ENCODE measurements at places on chromosomes 5 and 9. TPM values are rescaled to one million over a fixed set of nuclear protein-coding genes. Genes with fewer than 3 reads are reported as not detected.

DNA sequence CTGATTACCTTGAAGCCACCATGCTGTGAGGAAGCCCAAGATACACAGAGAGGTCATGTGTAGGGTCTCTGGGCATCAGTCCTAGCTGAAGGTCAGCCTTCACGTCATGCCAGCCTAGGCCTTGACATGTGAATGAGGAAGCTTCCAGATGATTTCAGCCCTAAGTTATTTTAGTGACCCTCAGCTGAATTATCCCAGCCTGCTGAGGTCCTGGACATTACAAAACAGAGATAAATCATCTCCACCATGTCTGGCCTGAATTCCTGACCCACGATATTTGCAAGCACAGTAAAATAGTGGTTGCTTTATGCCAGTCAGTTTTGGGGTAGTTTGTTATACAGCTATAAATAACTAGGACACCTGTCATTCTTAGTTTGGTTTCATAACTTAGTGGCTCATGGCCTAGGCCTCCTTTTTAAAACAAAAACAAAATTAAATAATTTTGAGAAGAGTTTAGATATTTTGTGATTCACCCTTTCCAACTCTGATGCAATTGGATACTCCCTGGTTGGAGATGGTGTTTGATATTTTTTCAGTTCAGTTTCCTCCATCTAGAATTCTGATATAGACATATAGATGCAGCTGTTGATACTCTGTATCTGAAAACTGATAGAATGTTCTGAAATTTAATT is 571.3 kb upstream of the CLINT1 start:
- DNase-seq = no peak

- no peak for DNase-seq
These were observed 404.0 kb upstream of the IRX1 start for GRCh38 chr5:3191585-3191984.

- no peak for DNase-seq
These were observed 171.2 kb downstream of the CWC27 start for GRCh38 chr5:64939772-64940510.

GRCh38 chr5:131394128-131394527 is 130.3 kb downstream of the CDC42SE2 start:
- peak; percentile 32 for DNase-seq

DNA sequence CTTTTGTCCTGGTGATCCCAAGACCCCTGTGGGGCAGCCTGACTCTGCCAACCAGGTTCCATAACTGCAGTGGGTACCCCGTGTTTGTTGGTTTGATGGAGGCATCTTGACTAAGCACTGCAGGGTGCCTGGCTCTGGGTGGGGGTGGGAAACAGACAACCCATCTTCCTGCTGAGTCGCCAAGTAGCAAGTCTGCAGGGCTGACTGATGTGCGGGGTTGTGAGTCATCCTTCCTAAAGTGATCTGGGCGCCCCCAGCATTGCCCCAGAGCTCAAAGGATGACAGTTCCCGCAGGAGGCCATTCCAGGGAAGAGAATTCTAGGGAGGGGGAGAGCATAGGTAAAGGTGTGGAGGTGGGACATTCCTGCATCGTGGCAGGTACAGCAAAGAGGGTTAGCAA is 23.5 kb downstream of the DAB2IP start:
- no peak for DNase-seq

DNA sequence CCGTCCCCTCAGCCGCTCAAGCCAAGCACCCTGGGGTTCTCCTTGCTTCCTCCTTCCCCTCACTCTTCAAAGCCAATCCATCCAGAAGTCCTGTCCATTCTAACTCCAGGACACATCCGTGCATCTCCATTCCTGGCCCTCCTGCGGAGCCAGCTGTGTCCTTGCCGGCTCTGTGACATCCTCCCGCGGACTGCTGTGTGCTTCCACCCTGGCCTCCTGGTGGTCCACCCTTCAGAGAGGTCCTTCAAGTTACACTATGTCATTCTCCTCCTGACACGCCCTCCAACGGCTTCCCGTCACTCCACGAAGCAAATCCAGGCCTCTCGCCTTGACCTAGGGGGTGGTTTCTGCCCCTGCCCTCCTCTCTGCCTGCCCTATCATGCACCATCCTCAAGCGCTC is 13.0 kb upstream of the SCGB3A1 start:
- no peak for DNase-seq

DNA sequence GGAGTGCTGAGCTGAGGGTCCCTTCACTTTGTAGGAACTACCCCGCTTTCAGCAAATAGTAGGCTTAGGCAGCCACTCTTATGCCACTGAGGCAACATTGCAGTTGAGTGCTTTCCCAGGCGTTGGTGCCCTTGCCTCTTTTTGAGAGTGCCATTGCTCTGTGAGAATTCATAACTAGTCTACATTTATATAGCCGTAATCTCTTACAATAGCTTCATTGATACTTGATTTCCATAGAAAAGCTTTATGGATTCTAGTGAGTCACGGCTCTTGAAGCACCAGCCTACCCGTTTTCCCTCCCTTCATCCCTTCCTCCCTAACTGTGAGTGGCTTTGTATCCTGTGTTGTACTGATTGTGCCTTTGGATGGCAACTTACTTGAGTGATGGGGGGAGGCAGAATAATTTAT is 283.9 kb downstream of the AOPEP start:
- DNase-seq = no peak

- DNase-seq = no peak
These were observed 6.3 kb upstream of the DNAJB5 start for GRCh38 chr9:34983209-34983608.

GRCh38 chr5:55868846-55869245 is 17.7 kb downstream of the IL31RA start:
- DNase-seq = no peak

DNA sequence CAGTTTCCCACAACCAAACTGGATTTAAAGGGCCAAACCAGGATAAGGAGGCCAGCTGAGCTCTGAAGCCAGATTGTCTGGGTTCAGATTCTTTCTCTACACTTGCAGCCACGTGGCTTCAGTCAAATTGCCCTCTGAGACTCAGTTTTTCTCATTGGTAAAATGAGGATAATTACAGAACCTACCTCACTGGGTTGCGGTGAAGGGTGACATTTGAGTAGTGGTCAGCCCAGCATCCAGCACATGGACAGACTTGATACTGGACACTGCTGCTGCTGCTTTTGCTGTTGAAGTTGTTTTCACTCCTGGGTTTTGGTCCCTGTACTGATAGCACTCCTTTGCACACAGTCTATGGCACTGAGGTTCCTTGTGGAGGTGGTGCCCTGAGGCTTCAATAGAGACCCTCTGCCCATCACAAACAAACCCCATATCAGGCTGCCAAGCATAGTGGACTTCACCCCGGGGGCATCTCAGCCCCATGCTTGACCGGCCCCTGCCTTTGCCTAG is 25.7 kb upstream of the CDKN2AIPNL start:
- DNase-seq = no peak

GRCh38 chr5:124512952-124513632 is 233.3 kb downstream of the ZNF608 start:
- DNase-seq = no peak

DNA sequence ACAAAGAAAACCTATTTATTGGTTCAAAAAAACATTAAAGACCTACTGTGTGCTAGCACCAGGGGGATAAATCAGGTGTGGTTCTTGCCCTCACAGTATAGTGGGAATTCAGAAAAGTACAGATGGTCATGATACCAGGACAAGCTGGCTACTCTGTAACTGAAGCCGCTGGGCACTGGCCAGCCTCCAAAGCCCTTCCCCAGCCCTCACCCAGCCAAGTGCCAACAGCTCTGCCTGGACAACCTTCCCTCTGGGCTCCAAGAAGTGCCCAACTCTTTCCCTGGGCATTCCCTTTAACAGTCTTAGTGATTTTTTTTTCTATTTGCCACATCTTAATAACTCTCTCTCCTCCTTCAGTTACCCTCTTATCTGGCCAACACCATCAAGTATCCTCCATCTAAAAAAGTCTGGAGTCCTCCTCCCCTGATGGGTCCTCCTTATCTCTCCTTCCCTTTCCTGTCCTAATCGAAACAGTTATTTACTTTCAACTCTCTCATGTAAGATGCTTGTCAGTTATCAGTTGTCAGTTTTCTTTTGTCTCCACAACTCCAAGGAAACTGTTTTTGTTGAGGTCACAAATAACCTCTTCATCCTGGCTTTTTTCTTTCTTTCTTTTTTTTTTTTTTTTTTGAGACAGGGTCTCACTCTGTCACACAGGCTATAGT is 13.3 kb upstream of the SEPTIN8 start:
- peak; percentile 62 for DNase-seq

DNA sequence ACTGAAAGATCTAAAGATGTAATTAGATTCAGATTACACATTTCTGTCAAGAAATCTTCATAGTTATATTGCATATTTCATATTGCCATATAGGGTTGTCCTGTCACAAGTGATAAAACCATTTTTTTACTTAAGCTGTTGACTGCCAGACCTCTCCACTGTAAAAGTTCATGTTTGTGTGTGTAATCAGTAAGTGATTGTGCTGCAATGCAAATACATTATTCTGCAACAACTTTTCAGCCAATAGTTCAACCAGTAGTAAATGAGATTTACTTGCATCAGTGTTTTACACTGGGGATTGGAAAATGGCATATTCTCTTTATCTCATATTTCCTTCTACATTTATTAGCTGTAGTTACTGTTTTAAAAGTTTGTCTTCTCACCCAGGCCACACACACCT is 603.9 kb upstream of the RORB start:
- no peak for DNase-seq

DNA sequence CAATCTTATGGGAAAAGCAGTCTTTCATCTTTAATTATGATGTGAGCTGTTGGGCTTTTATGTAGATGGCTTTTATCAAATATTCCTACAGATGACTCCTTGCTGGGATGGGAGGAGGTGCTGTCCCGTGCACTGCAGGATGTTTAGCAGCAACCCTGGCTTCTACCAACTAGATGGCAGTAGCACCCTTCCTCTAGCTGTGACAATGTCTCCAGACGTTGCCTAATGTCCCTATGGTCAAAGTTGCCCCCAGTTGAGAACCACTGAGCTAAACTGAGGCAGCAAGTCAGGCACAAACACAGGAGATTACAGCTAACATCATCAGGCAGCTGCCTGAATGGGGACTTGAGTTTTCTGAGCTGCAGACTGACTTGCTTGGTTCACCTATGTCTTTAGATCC is 401.9 kb upstream of the PDE4D start:
- peak; percentile 7 for DNase-seq

DNA sequence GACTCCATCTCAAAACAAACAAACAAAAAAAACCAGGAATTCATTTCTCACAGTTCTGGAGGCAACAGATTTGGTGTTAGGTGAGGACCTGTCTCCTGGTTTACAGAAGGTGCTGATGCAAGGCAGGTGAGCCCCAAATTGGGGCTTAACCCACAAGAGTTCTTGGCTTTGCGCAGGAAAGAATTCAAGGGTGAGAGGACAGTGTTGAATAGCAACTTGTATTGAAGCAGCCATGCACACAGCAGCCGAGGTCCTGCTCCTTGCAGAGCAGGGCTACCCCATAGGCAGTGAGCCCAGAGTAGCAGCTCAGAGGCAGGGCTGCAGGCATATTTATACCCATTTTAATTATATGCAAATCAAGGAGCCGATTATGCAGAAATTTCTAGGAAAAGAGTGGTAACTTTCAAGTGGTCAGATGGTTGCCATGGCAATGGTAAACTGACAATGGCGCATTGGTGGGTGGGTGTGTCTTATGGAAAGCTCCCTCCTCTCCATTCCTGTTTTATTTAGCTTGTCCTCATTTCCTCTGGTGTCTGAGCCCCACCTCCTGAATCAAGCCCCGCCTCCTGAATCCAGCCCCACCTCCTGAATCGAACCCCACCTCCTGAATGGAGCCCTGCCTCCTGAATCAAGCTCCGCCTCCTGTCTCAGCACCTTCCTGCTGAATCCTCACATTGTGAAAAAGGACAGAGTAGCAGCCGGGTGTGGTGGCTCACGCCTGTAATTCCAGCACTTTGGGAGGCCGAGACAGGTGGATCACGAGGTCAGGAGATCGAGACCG is 34.5 kb upstream of the COL5A1 start:
- no peak for DNase-seq

GRCh38 chr5:180787711-180788431 is 14.7 kb downstream of the MGAT1 start:
- no peak for DNase-seq

Gene LECT2
- 2.1 TPM for polyA plus RNA-seq

Gene ARSI
- 5.0 TPM for polyA plus RNA-seq

Gene SPOCK1
- 217 TPM for polyA plus RNA-seq

Gene C1QTNF2
- polyA plus RNA-seq = 5.6 TPM

Gene FASTKD3
- polyA plus RNA-seq = 18.4 TPM

Gene TAF11L5
- not detected for polyA plus RNA-seq

Measured in spinal cord (tissue), 10 donors.